ENCODE measurements at places on chromosomes 11 and 22.
A peak's percentile ranks its signal among the peaks of the same experiment; 100 is the strongest.

DNA sequence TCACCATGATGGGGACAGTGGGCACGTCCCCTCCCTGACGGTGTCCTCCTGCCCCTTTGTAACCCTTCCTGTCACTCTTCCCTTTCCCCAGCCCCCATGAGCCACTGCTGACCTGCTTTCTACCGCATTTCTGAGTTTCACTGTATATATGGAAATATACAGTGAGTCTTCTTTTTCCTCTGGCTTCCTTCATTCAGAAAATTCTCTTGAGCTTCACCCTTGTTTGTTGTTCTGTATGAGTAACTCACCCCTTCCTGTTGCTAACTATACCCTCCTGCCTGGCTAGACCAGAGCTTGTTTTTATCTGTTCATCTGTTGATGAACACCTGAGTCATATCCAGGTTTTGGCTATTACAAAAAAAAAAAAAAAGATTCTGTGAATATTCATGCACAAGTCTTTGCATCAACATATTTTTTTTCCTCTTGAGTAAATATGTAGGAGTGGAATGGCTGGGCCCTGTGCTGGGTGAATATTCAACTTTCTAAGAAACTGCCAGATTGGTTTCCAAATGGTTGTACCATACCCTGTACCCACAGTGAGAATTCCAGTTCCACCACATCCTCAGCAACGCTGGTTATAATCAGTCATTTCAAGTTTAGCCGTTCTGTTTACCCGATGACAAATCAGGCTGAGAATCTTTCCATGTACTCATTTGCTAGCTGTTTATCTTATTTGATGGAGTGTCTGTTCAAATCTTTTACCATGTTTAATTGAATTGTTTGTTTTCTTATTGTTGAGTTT, 62.0 kb downstream of the IGF2 start:
- peak; percentile 69 for DNase-seq

GRCh38 chr11:123354371-123354975, 75.6 kb upstream of the GRAMD1B start:
- no peak for DNase-seq

DNA sequence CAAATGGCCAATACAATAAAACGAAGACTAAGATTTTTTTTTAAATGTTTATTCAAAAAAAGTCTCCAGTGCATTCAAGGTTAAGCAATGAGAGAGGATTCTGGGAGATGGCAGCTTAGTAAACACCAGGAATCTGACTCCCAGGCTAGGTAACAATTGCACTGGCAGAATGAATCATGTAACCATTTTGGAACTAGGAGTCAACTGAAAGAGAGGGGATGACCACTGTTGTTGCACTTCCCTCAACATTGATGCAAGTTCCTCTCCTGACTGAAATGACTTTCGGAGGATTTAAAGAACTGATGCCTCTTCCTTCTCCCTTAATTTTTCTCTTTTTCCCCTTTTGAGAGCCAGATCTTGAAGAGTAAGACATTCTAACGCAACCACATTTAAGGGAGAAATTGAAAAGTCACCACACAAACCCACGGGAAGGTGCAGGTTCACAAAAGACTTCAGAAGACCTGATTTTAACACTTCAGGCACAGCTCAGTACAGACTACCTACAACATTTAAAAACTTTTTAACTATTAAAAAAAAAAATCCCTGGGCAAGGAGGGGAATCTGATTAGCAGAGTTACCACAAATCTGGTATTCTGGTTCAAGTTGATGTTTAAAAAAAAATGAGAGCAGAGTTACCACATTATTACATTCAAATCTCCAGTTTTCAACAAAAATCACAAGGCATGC, 56.8 kb downstream of the FCHSD2 start:
- peak; percentile 17 for DNase-seq

DNA sequence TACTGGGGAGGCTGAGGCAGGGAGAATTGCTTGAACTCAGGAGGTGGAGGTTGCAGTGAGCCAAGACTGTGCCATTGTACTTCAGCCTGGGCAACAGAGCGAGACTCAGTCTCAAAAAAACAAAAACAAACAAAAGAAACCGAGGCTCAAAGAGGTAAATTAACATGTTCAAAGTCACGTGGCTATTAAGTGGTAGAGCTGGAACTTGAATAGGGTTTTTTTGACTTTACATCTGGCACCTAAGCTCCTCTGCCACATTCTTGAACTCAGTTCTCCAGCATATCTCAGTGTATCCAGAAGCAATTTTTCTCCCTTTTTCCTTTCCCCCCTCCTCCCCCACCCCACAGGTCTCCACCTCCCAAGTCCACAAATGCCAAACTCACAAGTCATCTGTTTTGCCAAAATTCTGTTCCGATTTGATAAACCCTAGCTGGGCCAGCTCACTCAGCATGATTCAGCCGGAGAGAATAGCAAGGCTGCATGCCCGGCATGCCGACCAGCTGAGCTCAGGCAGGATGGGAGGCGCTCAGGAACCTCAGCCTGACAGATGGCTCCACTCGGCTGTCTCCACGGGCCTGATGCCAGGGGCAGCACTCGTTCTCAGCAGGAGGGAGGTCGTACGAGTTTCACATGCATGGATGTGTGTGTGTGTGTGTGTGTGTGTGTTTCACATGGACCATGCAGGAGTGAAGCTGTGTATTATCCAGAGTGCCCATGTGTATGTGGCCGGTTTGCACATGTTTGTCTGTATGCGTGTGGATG, 63.2 kb upstream of the RRAS2 start:
- DNase-seq: peak; percentile 100

DNA sequence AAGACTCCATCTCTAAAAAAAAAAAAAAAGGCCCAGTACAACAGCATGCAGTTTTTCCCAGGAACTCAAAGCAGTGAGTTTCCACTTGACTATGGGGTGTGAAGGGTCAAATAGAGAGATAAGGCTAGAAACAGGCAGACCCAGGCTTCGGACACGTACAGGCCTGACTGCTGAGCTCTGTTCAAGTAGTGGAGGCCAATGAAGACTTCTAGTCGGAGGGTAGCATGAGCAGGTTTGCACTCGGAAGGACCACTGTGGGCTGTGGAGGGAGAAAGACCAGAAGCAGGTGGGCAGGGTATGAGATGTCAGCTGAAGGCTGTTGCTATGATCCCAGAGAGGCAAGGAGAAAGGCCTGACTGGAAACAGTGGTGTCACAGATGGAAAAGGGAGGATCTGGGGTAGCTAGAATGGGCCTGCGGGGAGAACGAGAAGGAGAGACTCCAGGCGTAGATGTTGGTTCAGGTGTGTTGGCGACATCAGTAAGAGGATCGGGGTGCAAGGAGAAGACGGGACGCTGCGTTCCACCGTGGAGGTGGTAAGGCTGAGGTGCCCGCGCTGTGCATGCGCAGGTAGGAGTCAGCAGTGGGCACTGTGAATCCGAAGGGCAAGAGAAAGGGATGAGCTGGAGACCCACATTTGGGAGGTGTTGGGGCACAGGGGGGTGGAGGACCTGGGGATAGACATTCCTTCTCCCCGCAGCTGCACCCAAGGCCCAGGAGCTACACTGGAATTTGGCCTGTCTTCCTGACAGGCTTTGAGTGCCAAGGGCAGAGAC, 49.4 kb upstream of the RAB1B start:
- no peak for DNase-seq

GRCh38 chr22:39349506-39349966, 255 bp upstream of the SYNGR1 start:
- DNase-seq: peak; percentile 59

GRCh38 chr11:33703788-33704187, 3.2 kb upstream of the C11orf91 start:
- DNase-seq: no peak

- peak; percentile 90 for DNase-seq
Observed at GRCh38 chr22:37538590-37539357, 19.6 kb upstream of the CARD10 start.

- DNase-seq: no peak
Observed at GRCh38 chr11:114914231-114915005, 236.1 kb downstream of the NXPE2 start.

- DNase-seq: no peak
Observed at GRCh38 chr22:46045459-46046298, 68.7 kb upstream of the WNT7B start.

DNA sequence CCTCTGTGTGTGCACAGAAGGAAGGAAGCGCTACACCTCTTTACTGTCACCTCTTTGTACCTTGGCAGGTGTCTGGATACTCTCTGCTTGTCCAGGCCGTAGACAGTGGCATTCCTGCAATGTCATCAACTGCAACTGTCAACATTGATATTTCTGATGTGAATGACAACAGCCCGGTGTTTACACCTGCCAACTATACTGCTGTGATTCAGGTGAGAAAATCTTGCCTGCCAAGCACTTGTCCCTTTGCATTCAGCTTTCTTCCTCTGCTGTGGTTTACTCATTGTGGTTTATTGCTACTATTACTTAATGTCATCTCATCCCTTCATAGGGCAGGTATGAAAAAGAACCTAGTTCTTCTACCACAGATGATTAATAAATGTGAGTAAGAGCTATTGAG, 131.9 kb upstream of the MTNR1B start:
- DNase-seq: no peak

DNA sequence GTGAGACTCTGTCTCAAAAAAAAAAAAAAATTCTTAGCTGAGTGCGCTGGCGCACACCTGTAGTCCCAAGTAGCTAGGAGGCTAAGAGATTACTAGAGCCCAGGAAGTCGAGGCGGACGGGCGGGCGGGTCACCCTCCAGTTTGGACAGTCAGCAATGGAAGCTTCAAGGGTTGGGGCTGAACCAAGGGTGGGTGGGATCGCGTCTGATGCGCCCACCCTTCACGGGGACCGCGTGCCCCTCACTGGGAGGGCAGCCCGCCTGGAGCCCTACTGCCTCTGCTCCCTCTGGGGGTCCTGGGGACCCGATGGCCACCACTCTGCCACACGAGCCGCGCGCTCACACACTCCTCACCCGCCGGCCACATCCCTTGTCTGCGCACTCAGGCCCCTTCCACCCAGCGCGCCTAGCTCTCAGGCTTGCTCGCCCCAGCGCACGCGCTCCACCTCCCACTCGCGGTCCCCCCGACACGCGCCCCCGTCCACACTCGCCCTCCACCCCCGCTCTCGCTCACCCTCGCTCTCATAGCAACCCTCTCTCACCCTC, 494 bp downstream of the CHID1 start:
- DNase-seq: no peak

- no peak for DNase-seq
Observed at GRCh38 chr22:43144949-43145348, 1.8 kb upstream of the MCAT start.

DNA sequence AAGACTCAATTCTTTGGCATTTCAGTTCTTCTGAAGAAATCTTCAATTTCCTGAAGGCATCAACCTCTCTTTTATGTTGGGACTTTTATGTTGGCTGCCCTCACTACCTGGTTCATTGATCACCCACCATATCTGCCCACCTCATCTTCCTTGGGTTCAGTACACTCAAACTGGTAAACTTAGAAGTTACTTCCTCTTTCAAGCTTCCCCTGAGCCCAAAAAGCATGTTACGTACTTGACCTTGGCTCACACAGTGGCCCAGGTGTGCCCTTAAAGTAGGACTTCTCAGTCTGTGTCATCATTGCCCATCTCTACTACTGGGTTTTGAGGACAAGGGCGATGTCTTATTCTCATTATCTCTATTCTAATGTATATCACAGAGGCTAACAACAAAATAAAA, 86.1 kb downstream of the GRIA4 start:
- no peak for DNase-seq

DNA sequence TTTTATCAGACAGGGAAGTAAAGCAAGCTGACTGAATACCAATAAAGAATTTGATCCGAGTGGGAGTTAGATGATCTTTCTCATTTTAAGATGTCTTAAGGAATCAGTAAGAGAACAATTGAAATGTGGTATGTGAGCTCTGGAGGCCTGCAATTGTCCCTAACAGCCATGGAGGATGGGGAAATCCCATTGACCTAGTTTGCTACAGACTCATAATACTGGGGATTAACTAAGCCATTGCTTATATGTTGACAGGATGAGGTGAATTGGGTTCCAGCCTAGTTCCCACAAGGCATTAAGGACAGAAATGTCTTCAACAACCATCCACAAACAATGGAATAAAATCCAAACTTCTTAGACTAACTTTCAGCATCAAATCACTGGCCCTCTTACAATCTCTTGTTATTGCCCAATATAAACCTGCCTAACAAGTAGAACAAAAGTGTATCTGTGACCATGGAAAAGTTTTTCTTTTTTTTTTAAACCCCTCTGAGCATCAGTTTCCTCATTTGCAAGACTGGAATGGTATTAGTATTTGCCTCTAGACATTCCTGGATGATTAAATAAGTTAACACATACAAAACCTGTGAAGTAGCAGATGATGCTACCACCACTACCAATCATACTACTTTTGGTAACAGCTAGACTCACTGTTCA, 773.2 kb downstream of the DLG2 start:
- DNase-seq: no peak

GRCh38 chr11:59550842-59551658, 39.7 kb downstream of the OR4D9 start:
- peak; percentile 95 for DNase-seq

DNA sequence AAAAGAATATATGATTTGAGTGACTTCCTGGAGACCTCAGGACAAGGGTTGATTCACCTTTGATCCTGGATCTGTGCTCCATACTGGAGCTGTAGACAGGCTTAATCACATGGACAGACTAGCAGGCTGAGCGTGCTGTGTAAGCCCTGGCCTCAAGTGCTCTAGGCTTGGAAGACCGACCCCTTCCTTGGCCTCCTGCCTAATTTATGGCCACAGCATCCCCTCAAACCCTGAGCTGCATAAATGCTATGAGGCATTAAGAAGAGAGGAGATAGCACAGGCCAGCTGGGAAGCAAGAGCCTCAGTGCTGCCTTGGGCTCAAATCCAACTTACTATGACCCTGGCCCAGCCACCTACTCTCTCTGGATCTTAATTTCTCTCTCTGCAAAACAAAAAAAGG, 385.1 kb downstream of the BUD13 start:
- DNase-seq: no peak

- DNase-seq: peak; percentile 36
Observed at GRCh38 chr22:23305321-23305910, 125.1 kb downstream of the BCR start.

DNA sequence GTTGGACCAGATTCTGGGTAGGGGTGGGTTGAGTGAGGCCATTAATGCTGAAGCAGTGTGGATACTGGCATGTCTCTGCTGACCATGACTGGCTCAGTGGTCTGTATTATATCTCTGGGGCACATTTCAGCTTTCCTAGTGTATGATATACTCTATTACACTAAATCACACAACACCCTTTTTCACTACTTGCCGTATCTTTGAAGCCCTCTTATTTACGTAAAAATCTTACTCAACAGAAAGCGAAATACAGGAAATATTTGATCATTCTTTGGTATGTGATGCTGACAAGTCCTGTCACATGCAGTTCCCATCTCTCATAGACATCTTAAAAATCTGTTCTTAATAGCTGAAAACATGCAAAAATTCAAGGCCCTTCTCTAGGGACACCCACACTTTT, 40.3 kb downstream of the OR5B17 start:
- peak; percentile 33 for DNase-seq

GRCh38 chr11:59284773-59285129, 72.0 kb upstream of the MPEG1 start:
- no peak for DNase-seq

- DNase-seq: no peak
Observed at GRCh38 chr11:3014057-3014938, 22.2 kb upstream of the NAP1L4 start.

GRCh38 chr22:42365942-42366695, 66.1 kb downstream of the NFAM1 start:
- no peak for DNase-seq

All from fibroblast of skin of right biceps (primary cell).